Stimulated activated CD8-positive, alpha-beta memory T cell treated with anti-CD3 and anti-CD28 coated beads, Interleukin-4, amount 100 ng/mL, for 1 hour (primary cell): ENCODE measurements at places on chromosomes 4 and X.

GRCh38 chr4:133620555-133620954 lies 471.5 kb downstream of the PCDH10 start:
- no peak for DNase-seq

DNA sequence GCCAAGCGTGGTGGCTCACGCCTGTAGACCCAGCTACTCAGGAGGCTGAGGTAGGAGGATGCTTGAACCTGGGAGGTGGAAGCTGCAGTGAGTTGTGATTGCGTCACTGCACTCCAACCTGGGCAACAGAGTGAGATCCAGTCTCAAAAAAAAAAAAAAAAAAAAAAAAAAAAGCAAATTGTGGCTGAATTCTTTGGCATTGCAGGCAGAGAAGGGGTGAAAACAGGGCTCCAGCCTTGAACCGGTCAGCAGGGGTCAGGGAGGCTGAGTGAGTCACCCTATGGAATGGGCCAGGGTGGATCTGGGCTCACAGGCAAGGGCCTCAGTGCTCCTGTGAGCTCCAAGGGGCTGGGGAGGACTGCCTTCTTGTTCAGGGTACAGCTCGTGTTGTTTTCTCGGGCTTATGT lies 13.2 kb upstream of the FAM3A start:
- no peak for DNase-seq

DNA sequence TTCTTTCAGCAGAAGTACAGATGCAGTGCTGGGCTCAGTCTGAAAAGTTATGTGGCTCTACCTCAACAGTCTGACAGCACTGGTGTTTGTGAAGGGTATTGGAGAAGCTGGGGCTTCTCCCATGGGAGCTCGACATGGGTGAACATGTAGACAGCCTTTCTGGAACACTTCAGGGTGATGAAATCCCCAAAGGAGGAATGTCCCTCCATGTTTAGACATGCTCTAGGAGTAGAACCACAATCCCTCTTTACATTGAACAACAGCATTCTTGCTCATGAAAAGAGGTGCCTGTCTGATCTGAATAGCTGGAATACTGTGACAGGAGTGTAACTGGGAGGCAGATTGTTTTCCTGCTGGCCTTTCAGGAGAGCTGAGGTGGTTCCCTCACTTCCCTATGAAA lies 53.8 kb upstream of the NAP1L2 start:
- DNase-seq: no peak

DNA sequence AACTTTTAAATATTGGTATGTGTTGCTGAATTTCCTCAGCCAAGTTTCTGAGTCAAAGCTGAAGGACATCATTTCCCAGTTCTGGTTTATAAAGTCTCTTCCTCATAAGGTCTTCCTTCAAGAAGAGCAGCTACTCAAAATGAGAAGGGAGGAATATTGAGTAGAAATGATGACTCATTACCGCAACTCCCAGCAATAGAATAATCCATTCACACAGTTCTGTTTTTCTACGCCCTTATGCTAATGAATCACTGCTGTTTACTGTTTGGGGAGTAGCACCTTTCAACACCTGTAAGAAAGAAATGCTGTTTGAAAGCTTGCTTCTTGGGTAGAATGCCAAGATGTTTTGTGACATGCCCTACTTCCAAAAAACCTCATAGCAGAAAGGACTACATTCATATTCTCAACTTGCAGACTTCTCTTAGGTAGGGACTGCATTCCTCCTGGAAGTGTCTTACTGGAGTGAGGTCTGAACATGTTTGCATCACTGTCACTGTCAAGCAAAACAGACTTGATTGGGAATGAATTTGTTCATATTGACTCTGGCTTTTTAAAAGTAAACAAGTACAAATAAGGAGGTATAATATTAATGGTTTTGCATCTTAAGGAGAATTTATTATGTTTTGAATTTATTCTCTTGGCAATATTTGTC lies 147.2 kb upstream of the BANK1 start:
- DNase-seq: no peak

DNA sequence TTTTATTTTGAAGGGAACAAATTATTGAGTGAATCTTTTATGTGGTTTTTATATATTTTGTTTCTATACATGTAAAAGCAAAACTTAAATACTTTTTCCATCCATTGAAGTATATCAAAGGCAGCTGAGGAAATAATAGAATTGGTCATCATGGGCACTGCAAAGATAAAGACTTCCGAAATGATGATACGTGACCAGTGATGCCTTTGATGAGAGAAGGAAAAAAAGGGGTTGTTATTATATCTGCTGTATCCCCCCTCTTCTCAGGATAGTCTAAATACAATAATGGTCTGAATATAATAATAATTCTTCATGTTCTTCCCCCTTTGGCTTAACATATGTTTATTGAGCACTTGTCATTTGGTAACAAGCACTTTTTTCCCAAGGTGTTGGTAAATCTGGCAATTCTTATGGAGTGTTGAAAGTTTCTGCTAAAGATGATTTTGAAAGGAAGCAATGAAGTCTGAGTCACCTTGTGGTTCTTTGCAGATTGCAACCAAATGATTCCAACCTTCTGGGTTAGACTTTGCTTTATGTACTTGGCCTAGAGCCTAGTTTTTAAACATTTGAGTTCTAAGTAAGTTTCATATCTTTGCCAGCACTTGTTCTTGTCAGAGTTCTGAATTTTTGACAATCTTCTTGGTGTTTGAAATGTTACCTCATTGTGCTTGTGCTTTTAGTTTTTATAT lies 60.8 kb downstream of the USP9X start:
- no peak for DNase-seq

DNA sequence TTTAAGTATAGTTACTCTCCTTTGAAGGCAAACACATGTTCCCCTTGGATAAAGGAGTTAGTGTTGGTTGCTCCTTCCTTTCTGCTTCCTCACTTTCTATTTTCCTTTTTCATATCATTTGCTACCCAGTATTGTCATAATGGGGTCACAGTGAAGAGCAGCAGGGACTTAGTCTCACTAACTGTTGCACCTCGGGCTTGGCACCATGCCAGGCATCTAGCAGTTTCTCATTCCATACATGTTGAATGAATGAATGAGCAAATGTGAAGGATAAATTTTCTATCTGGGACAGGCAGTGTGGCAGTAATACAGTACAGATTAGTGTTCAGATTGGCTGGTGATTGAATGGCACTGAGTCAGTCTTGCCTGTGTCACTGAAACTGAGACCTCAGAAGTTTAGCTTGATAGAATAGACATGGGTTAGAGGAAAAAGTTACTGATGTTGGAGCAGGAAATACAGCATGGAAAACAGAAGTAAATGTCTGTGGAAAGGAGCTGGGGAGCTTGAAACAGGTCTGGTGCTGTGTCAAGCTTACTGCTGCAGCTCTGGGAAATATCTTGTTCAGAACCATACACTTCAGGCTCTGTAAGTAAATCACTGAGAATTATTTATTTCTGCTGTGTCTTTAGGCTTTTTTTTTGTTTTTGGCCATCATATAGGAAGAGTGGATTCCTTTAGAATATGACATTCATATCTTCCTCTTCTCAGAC lies 55.8 kb upstream of the PITX2 start:
- DNase-seq: no peak

GRCh38 chr4:39354254-39354552 lies 12.0 kb downstream of the RFC1 start:
- DNase-seq: no peak

GRCh38 chrX:45351478-45351877 lies 150.8 kb upstream of the DIPK2B start:
- DNase-seq: no peak

GRCh38 chr4:184385705-184386141 lies 88.6 kb downstream of the IRF2 start:
- DNase-seq: no peak

DNA sequence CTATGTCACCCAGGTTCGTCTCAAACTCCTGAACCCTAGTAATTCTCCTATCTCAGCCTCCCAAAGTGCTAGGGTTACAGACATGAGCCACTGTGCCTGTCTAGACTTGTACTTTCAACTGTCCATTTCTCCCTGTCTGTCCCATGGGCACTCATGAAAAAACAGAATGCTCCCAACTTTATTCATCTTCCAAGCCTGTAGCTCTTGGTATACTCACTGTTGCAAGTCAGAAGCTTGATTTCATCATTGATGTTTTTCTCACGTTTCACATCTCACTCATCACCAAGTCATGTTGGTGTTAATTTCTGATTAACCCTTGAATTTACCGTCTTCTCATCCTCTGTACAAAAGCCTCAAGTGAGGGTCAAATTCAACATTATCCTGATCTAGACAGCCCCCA lies 7.3 kb upstream of the SRP72 start:
- DNase-seq: no peak

GRCh38 chr4:42216664-42217063 lies 64.2 kb upstream of the BEND4 start:
- no peak for DNase-seq

DNA sequence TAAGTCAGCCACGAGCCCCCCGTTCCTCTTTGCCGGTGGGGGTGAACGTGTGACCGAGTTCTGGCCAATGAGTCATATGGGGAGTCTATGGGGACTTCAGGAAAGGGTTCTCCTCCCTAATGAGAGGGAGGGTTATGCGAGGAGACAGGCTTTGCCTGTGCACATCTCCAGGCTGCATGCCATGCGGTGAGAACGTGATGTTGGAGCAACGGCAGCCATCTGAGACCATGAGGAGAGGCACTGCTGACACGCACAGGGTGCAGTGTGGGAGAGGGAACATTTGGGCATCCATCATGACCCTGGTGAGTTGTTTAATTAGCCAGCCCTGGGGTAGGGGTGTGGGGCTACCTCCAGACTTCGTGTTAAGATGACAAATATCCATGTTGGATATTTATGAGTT lies 55.8 kb downstream of the ABLIM2 start:
- no peak for DNase-seq

DNA sequence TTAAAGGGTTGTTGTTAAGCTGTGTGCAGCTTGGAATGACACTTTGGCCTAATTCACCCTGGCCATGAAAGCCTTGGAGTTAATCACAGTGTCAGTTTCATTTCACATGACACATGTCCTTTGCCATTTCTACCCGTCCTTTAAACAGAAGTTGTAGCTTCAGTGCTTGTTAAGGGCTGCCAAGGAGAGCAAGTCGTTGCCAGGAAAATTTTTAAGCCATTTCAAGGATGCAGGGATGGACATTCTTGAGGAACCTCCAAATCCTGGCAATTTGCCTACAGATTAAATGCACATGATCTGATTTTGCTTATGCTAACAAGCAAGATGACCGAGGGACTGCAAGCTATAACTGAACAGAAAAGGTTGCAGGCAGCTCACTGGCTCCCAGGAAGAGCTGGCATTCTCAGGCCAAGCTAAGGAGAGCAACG lies 40.5 kb downstream of the SETD7 start:
- DNase-seq: no peak

GRCh38 chr4:72768364-72768763 lies 199.3 kb upstream of the ADAMTS3 start:
- no peak for DNase-seq

DNA sequence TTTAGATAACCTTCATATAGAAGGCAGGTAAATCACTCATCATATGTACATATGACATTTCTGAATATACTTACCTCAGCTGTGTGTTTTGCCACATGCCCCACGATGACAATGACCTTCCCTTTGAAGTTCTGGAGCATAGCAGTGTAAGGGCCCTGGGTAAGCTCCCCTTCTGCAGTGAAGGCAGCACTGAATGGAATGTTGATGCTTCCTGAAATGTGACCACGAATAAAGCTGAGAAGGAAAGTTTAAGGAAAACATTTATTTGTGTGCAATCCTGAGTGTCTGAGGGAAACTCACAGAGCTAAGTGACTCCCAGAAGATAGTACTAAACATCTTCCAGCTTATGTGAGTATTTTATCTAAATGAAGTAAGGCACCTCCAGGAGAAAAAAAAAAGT lies 200.1 kb downstream of the NPNT start:
- no peak for DNase-seq

GRCh38 chr4:32037399-32037798 lies 1317.2 kb downstream of the PCDH7 start:
- DNase-seq: no peak

DNA sequence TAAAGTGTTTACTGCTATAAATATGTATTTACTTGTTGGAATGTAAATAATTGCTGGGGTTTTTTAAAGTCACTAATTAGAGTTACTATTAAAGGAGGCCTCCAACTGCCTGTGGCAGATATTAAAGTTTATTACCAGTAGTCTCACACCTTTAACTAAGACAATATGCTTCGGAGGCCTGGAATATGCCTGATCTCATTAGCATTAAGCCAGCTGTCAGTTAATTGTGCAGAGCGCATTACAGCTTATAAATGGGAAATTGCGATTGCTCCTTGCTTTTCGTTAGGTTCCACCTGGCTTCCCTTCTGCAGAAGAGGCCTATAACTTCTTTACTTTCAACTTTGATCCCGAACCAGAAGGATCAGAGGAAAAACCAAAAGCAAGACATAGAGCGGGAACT lies 41.3 kb downstream of the CC2D2A start:
- no peak for DNase-seq

GRCh38 chrX:150446151-150446550 lies 83.0 kb downstream of the MAMLD1 start:
- DNase-seq: no peak

DNA sequence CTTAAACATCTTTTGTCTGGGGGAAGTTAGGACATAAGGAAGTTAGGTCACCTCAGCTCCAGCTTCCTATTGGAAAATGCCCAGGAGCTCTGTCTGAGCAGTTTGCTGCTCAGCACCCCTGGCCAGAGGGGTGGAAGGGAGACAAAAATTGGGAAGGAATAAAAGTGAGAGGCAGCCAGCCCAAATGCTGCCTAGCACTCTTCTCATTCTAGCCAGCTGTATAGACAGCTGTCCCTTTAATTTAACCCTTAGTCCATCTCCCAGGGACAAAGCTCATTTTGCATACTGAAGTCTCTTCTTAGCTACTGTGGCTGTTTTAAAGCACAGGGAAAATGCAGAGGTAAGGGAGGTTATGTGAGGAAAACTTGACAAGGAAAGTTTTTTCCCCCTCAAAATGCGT lies 89.5 kb upstream of the CITED1 start:
- no peak for DNase-seq

DNA sequence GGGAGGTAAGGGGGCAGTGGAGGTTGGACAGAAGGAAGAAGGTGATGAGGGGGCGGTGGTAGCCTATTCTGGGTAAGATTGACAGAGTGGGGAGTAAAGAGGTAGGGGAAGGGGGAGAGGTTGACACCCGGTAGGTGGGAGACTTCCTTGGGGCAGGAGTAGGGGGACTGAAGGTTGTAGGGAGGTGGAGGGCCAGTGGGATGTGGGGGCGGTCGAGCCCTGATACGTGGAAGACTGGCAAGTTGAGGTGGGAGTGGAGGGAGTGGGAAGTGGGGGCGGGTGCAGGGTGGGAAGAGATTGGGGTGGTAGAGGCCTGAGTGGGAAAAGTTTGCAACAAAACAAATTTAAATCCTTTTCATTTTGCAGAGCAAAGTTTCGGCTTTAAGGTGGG lies 1.7 kb downstream of the GCNA start:
- no peak for DNase-seq

DNA sequence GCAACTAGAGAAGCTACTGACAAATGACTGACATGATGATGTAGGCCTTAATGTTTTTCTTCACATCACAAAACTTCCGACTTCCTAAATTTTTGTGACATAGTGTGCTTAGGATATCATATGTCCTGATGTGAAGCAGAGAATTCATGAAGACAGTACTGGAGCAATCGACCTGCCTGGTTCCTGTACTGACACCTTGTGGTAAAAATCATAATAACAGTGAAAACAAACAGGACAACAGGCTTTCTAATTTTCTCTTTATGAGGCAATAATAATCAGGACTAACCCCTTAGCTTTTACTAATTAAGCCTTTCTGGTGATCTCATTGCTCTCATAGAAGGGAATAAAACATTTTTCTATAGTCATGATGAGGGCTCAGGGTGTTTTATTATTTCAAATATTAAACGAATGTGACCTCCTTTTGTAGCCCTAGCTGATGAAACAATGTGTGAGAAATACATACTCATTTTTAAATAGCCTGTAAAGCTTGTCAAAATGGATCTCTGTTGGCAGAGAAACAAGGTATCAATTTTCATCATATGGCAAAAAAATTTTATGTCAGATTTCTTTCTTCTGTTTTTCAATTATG lies 158.4 kb downstream of the TENT5D start:
- no peak for DNase-seq
